ENCODE measurements at places on chromosomes 12 and 14. TPM values are rescaled to one million over a fixed set of nuclear protein-coding genes. Genes with fewer than 3 reads are reported as not detected.

The TMPO gene
- 68.9 TPM for total RNA-seq

The STYK1 gene
- total RNA-seq, result 19.5 TPM

The SOS2 gene
- 23.3 TPM for total RNA-seq

The OR10AD1 gene
- total RNA-seq, result not detected

The SLC39A5 gene
- not detected for total RNA-seq

The SMIM41 gene
- total RNA-seq, result not detected

The DIO2 gene
- 2.7 TPM for total RNA-seq

The NUAK1 gene
- 25.7 TPM for total RNA-seq

The TMEM63C gene
- 0.72 TPM for total RNA-seq

The ING4 gene
- total RNA-seq, result 35.5 TPM

The PRIMA1 gene
- not detected for total RNA-seq

The TOMM20L gene
- not detected for total RNA-seq

The KLRB1 gene
- not detected for total RNA-seq

The RBM19 gene
- total RNA-seq, result 21.1 TPM

The OR5AU1 gene
- not detected for total RNA-seq

The PLEKHH1 gene
- 0.38 TPM for total RNA-seq

The FBLN5 gene
- total RNA-seq, result 0.90 TPM

The CHGA gene
- total RNA-seq, result not detected

The KRT5 gene
- total RNA-seq, result 0.28 TPM

The COX6A1 gene
- 523 TPM for total RNA-seq

The DNM1L gene
- total RNA-seq, result 68.6 TPM

The SSTR1 gene
- total RNA-seq, result 0.09 TPM

The TMEM233 gene
- 1.6 TPM for total RNA-seq

The PZP gene
- 1.5 TPM for total RNA-seq

The P3H3 gene
- 81.5 TPM for total RNA-seq

The CRIP2 gene
- total RNA-seq, result 227 TPM

The FLRT2 gene
- 34.4 TPM for total RNA-seq

The INTS13 gene
- total RNA-seq, result 44.8 TPM

The CCDC59 gene
- 53.8 TPM for total RNA-seq

The RASSF9 gene
- total RNA-seq, result 0.99 TPM

The NR4A1 gene
- 1.4 TPM for total RNA-seq

The ASPG gene
- not detected for total RNA-seq

The GDF3 gene
- total RNA-seq, result not detected

The ADAM20 gene
- 1.2 TPM for total RNA-seq

The P2RX2 gene
- not detected for total RNA-seq

The RAB21 gene
- 22.4 TPM for total RNA-seq

The LAG3 gene
- total RNA-seq, result under 0.01 TPM

The SLC7A8 gene
- total RNA-seq, result 0.63 TPM

The SINHCAF gene
- 55.7 TPM for total RNA-seq

The TRAF3 gene
- 32.6 TPM for total RNA-seq

The PRIM1 gene
- 4.6 TPM for total RNA-seq

The PSME1 gene
- total RNA-seq, result 103 TPM

The GLRX5 gene
- total RNA-seq, result 34.6 TPM

The KRT6C gene
- total RNA-seq, result not detected

The PROX2 gene
- total RNA-seq, result not detected

The IL26 gene
- total RNA-seq, result not detected

The RNASE2 gene
- total RNA-seq, result not detected

The PRPF39 gene
- total RNA-seq, result 30.4 TPM

The LRRIQ1 gene
- 0.18 TPM for total RNA-seq

The OR10A7 gene
- not detected for total RNA-seq

The RPL41 gene
- total RNA-seq, result 3,974 TPM

The R3HDM2 gene
- 4.0 TPM for total RNA-seq

The GARIN6 gene
- total RNA-seq, result not detected

The PLCZ1 gene
- not detected for total RNA-seq

The PRR4 gene
- 0.18 TPM for total RNA-seq

The KCNC2 gene
- not detected for total RNA-seq
